ENCODE measurements at places on chromosomes 7 and 10.

DNA sequence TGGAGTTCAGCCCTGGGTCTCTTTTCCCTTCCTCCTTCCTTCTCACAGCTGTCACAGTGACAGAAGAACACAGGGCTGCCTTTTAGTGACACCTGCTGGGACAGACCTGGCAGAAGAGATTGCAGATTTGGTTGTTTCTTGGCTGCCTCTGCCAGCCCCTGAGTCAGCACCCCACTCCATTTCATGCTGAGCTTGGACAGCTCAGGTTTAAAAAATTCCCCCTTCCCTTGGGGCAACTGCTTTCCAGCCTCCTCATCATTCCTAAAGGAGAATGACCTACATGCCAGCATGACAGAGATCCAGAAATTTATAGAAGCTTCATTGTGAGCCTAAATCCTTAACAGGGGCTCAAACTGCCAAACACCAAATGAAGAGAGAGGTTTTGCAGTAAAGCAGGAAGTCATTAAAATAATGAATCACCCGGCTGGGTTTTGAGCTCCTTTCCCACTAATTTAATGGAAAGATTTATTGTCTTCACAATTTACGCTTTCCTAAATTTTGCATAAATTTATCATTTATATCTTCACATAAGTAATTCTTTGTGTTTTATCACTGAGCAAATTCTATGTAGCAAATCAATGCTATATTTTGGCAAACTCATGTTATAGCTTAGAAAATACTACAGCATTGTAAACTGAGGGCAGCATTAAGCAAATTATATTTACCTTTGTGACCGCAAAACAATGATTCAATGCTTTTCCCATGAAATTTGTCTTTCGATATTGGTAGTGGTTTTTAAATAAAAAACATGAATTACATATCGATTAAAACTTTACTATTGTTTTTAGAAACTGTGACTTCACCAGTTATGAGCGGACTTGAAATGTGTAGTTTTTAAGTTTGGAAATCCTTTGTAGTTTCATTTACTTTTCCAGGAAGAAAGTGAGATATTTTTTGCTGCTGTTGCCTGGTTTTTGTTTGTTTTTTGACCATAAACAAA lies 399.5 kb upstream of the ANKRD30A start:
- DNase-seq = no peak

DNA sequence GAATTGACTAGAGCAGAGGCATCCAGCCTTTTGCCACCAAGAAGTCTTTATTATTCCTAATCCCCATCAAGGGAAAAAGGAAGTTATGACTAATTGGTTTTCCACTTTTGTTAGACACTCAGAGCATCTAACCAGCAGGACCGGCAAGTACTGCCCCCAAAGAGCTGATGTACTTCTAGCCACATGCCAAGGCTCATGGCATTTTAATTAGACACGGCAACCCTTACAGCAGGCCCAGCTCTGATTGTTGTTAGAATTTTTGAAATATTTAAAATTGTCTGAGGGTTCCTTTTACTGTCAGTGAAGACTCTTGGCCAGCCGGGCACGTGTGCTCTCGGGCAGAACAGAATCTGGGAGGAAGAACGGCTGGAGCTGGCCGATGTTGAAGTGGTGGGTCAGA lies 114.8 kb downstream of the SPAG6 start:
- DNase-seq = no peak

- DNase-seq = peak; percentile 4
Measured at GRCh38 chr7:115851291-115851690, 179.3 kb downstream of the TFEC start.

DNA sequence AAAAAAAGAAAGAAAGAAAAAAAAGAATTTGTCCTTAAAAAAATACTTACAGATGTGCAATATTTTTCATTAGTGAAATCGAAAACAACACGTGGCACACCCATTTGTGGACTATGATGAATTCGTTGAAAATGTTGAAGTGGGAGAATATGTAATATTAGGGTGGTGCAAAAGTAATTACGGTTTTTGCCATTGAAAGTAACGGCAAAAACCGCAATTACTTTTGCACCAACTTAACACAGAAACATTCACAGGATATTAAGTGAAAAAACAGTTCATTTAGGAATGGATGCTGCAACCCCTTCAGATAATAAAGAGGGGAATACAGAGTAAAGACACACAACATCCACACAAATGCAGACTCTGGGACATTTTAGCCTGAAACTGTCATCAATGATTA lies 96.0 kb downstream of the CALN1 start:
- no peak for DNase-seq

GRCh38 chr7:14687777-14688176 lies 214.8 kb downstream of the DGKB start:
- DNase-seq = no peak

GRCh38 chr7:17302575-17303142 lies 4.2 kb downstream of the AHR start:
- DNase-seq = no peak

DNA sequence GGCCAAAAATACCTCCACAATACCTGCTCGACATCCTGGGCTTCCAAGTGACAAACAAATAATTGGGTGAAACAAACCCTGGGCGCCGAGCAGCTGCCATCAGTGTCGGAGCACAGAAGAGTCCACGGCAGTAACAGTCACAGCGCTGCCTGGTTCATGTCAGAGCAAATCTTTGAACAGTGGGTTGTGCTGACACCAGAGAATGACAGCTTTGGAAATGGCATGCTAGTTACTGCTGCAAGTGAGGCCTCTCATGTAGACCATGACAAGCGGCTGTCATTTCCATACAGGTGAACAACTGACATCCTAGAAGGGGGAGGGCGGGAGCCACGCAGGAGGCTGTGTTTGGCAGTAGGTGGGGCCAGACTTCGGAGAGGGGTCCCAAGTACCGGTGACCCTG lies 420.5 kb upstream of the GALNT17 start:
- DNase-seq = peak; percentile 52

GRCh38 chr7:24727154-24728120 lies 29.8 kb downstream of the GSDME start:
- DNase-seq = no peak

DNA sequence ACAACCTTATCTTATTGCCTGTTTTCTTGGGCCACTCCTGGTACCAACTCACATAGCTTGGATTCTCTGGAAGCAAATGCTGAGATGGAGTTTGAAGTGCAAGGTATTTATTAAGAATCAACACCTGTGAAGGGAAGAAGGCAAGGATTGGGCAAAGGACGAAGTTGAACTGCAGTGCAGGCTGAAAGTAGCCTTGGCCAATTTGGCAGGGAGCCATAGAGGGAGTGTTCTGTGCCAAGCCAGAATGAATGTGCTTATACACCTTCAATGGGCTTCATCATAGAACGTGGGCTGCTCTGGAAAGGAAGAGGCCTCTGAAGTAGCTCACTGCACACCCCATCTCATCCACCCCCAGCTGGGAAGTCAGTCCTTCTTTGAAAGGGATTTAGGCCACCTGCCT lies 79.8 kb upstream of the IFRD1 start:
- DNase-seq = peak; percentile 22
